ENCODE measurements at places on chromosomes 6 and 20.

- no peak for DNase-seq
- H3K27ac ChIP-seq, result no peak overlapping the region
These were observed 127.2 kb downstream of the CD109 start for GRCh38 chr6:73823046-73823735.

- peaks cover 7% of the 10 kb centered on the region for H3K27me3 ChIP-seq
- no peaks in the 10 kb centered on the region for H3K36me3 ChIP-seq
- no peaks in the 10 kb centered on the region for H3K4me1 ChIP-seq
These were observed 218.8 kb upstream of the MAP3K7 start for GRCh38 chr6:90805619-90806155.

- no peak overlapping the region for H3K27ac ChIP-seq
- no peak overlapping the region for H3K4me3 ChIP-seq
- DNase-seq, result no peak
- H3K27me3 ChIP-seq, result no peaks in the 10 kb centered on the region
- H3K36me3 ChIP-seq, result peaks cover 36% of the 10 kb centered on the region
- peaks cover 31% of the 10 kb centered on the region for H3K4me1 ChIP-seq
These were observed 21.7 kb downstream of the TRAF3IP2 start for GRCh38 chr6:111583986-111584385.

- peak; percentile 27 for DNase-seq
These were observed 8.4 kb upstream of the NUP153 start for GRCh38 chr6:17714879-17715851.

DNA sequence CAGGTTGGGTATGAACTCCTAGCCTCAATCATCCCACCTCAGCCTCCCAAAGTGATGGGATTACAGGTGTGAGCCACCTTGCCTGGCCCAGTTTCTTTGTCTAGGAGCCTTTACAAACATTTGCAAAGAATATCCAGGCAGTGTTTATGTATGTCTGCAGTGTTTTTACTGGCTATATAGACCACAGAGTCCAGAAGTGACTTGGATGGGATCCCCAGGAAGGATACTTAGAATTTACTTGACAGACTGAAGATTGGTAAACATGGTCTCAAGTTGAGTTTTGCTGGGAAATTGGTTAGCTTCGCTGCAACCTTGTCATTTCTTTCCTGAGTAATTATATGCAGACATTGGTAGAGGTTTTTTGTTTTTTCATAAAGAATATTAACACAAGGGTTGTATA, 23.8 kb downstream of the JARID2 start:
- no peaks in the 10 kb centered on the region for H3K27me3 ChIP-seq
- no peak for DNase-seq
- H3K4me3 ChIP-seq, result no peak overlapping the region
- H3K36me3 ChIP-seq, result peaks cover 76% of the 10 kb centered on the region

- DNase-seq, result no peak
- peaks cover 36% of the 10 kb centered on the region for H3K4me1 ChIP-seq
- H3K4me3 ChIP-seq, result no peak overlapping the region
- H3K27ac ChIP-seq, result no peak overlapping the region
- H3K27me3 ChIP-seq, result no peaks in the 10 kb centered on the region
These were observed 240.7 kb downstream of the ARID1B start for GRCh38 chr6:157017861-157018260.

DNA sequence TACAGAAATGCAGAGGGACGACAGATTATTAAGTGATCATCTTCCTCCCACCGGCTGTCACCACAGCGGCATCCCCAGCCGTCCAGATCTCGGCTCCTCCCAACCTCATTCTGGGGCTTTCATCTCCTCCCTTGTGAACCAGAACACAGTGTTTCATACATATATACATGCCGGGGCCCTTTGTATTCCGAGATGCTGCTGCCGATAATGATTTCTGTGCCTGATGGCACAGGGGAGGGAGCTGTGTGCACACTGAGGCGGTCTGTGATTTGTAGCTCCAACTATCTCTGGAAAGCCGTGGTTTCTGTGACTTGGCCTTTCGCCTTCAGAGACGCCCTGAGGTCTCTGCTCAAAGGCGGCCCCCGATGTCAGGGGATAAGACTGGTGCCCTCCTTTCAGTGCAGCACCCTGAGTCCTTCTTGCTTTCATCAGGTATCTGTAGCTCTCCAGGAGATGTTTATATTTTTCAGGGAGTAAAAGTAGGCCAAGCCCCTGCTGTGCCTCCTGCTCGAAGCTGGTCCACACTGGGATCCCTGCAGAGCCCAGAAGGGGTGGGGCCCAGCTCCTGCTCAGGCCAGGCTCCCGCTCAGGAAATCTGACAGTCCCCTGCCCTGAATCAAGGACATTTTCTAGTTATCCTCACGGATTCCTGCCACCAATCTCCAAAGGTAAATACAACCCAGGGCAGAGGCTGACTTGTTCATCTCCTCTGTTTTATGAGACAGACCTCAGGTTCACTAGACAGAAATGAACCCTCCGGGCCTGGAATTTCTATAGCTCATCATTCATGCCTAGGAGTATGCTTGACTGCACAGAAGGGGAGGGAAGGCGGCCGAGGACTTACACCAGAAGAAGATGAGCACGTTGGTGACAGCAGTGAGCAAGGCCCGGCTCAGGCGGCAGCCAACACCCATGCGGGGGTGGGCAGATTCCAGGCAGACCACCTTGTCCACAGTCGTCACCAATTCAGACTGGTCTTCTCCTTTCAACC, 11.2 kb downstream of the LEMD2 start:
- H3K27ac ChIP-seq, result no peak overlapping the region
- H3K27me3 ChIP-seq, result no peaks in the 10 kb centered on the region
- no peak for DNase-seq
- no peak overlapping the region for H3K4me3 ChIP-seq
- H3K4me1 ChIP-seq, result no peaks in the 10 kb centered on the region

GRCh38 chr6:105873799-105874198, 212.3 kb upstream of the PRDM1 start:
- no peak overlapping the region for H3K27ac ChIP-seq
- H3K4me1 ChIP-seq, result peaks cover 31% of the 10 kb centered on the region
- DNase-seq, result no peak
- H3K36me3 ChIP-seq, result peaks cover 3% of the 10 kb centered on the region
- H3K4me3 ChIP-seq, result no peak overlapping the region
- peaks cover 7% of the 10 kb centered on the region for H3K27me3 ChIP-seq

DNA sequence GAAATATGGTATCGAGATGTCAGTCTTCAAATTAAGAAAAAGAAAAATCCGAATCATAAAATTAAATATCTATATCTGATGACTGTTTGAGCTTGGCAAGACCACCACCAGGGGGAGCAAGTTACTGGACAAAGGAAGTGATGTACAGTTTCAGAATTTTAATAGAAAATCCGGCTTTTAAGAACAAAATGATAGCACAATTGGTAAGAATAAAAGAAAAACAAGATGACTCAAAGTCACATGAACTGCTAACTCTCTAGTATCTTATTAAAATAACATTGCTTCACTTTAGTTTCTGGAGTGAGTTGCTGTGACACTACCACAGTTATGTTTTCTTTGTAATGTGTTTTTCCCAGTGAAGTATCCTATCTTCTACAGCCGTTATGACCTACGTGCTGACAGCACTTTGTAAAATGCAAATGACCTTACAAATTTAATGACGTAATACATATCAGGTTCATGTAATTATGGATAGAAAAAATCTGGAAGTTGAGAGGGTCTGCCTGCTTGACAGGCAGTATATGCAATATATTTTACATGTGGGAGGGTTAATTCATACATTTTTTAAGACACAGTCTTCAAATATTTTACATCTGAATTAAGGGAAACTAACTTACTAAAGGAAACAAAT, 405.3 kb upstream of the HS3ST5 start:
- H3K4me1 ChIP-seq, result no peaks in the 10 kb centered on the region
- DNase-seq, result no peak
- H3K4me3 ChIP-seq, result no peak overlapping the region
- no peaks in the 10 kb centered on the region for H3K36me3 ChIP-seq
- H3K27me3 ChIP-seq, result no peaks in the 10 kb centered on the region

DNA sequence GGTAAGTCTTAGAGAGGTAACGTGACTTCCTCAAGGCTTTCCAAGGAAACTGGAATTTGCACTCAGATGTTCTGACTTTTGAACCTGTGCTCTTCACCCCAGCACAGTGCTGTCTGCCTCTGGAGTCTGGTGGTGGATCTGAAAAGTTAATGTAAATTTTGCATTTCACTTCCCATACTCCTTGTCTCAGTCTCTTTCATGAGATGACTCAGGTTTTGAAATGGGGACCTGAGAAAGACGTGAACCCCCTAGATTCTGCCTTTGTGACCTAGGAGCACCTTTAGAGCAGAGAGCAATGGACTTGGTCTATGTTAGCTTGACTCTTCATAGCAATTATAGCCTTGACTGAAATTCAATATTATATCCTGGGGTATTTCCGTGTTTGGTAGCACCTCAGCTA, 223.0 kb downstream of the QKI start:
- H3K4me1 ChIP-seq, result no peaks in the 10 kb centered on the region
- no peaks in the 10 kb centered on the region for H3K36me3 ChIP-seq
- peaks cover under 1% of the 10 kb centered on the region for H3K27me3 ChIP-seq
- no peak overlapping the region for H3K4me3 ChIP-seq
- no peak overlapping the region for H3K27ac ChIP-seq

- H3K27ac ChIP-seq, result no peak overlapping the region
- H3K4me3 ChIP-seq, result no peak overlapping the region
- no peaks in the 10 kb centered on the region for H3K27me3 ChIP-seq
These were observed 144.8 kb downstream of the DTNBP1 start for GRCh38 chr6:15518057-15518456.

DNA sequence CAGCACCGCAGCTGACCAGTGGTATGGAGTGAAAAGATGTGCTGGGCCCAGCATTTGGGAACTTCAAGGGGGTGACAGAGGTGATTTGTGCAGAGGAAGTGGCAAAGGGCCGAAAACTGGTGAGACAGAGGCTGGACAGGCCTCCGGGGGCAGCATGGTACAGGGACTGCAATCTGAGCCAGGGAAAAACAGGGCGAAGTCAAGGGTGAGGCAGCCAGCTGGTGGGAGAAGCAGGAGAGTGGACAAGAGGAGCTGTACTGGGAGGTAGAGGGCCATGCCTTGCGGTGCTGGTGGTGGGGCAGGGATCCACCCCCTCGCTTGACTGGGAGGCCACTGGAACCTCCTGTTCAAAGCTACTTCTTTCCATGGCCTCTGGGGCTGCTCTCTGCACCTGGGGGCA, 7.3 kb upstream of the GFRA4 start:
- H3K36me3 ChIP-seq, result no peaks in the 10 kb centered on the region
- H3K27me3 ChIP-seq, result peaks cover 43% of the 10 kb centered on the region
- H3K4me1 ChIP-seq, result peaks cover 13% of the 10 kb centered on the region
- no peak for DNase-seq
- H3K4me3 ChIP-seq, result no peak overlapping the region

DNA sequence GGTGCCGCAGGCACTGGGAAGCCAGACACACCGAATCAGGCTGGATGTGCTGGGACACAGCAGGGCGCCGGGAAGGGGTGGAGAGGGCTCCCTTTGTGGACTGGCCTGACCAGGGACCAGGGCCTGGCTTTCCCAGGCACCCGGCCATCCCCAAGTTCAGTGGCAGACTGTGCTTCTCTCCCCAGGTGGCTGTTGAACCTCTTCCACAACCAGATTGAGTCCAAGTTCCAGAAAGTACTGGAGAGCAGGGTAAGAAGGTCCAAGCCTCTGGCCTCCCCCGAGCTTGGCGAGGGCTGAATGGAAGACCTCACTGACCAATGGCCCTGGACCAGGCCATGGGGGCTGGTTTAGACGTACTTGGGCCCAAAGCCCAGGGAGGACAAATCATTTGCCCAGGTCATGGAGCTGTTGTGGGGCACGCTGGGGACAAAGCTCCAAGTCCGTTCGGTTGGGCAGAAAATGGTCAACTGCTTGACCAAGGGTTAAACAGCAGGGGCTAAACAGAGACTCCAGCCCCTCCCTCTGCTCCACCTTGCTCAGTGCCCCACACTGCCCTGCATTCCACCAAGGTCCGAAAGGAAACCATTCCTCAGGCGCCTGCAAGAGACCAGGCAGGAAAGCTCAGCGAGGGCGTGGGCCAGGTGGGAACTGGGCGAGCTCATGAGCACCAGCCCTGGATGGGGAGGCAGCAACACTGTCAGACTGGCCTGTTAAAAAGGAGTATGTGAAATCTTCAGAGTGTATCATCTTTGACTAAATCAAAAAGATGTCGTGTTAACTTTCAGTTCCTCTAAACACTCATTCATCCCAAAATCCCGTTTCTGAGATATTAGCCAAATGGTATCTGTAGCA, 9.1 kb downstream of the LBP start:
- no peaks in the 10 kb centered on the region for H3K36me3 ChIP-seq
- H3K27ac ChIP-seq, result no peak overlapping the region
- H3K4me1 ChIP-seq, result no peaks in the 10 kb centered on the region
- H3K27me3 ChIP-seq, result no peaks in the 10 kb centered on the region
- no peak overlapping the region for H3K4me3 ChIP-seq
- no peak for DNase-seq

Measured in activated T-helper 2 cell treated with anti-CD3 and anti-CD28 coated beads, Interferon-gamma antibody, Interleukin-2, Interleukin-4, amounts not matched to agents 10 μg/mL and 5 μg/mL and 100 μg/mL, durations not matched to agents 14 hours and 24 hours and 36 hours (primary cell).